Activated CD4-positive, alpha-beta T cell treated with anti-CD3 and anti-CD28 coated beads for 36 hours (primary cell): ENCODE measurements at places on chromosomes 2 and 18. TPM values are rescaled to one million over a fixed set of nuclear protein-coding genes. Genes with fewer than 3 reads are reported as not detected.
A peak's percentile ranks its signal among the peaks of the same experiment; 100 is the strongest.

DNA sequence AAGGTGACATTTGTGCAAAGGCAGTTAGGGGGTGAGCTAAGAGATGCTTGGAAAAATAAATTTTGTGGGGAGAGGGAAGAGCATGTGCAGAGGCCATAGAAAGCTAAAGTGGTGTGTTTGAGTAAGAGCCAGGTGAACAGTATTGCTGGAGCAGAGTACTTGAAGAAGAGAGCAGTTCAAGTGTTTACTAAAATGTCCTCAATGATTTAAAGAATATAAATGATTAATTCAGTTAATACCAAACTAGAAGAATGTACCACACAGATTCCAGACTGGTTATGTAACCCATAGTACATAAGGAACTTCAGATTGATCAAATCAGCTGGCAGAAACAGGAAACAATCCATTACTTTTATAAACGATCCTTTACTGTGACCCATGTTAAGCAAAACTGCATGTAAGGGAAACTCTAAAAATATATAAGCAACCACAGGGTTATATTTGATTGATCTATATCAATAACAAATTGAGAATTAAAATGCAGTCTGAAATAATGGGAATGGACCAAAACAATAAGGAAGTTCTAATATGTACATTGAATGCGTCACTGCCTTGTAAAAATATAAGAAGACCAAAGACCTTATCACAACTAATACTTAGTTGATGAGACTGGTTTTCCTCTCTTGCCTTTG is 76.9 kb downstream of the LDAH start:
- H3K27me3 ChIP-seq = no peaks in the 10 kb centered on the region
- H3K4me3 ChIP-seq = no peak overlapping the region
- no peak overlapping the region for H3K27ac ChIP-seq
- H3K4me1 ChIP-seq = no peaks in the 10 kb centered on the region
- peaks cover 36% of the 10 kb centered on the region for H3K36me3 ChIP-seq

GRCh38 chr2:102630458-102630857 is 11.1 kb downstream of the SLC9A2 start:
- DNase-seq = no peak
- H3K36me3 ChIP-seq = no peaks in the 10 kb centered on the region
- peaks cover 5% of the 10 kb centered on the region for H3K4me1 ChIP-seq
- H3K27ac ChIP-seq = no peak overlapping the region
- H3K4me3 ChIP-seq = no peak overlapping the region
- H3K27me3 ChIP-seq = peaks cover 4% of the 10 kb centered on the region

DNA sequence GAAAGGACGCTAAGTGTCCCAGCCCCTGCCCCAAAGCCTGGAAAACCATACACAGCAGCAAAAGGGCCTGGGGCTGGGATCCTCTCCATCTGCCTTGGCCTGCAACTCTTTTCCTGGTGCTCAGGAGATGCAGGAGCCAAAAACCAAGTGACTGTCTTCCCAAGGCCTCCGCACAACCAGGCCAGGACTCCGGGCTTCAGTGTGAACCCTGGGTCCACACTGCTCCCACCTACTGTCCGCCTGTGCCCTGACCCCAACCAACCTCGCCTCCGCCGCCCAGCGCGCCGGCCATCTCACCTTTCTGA is 1.1 kb downstream of the FEV start:
- H3K27me3 ChIP-seq = peaks cover 62% of the 10 kb centered on the region
- no peak overlapping the region for H3K27ac ChIP-seq
- H3K36me3 ChIP-seq = no peaks in the 10 kb centered on the region
- no peak overlapping the region for H3K4me3 ChIP-seq
- no peak for DNase-seq
- peaks cover 28% of the 10 kb centered on the region for H3K4me1 ChIP-seq

DNA sequence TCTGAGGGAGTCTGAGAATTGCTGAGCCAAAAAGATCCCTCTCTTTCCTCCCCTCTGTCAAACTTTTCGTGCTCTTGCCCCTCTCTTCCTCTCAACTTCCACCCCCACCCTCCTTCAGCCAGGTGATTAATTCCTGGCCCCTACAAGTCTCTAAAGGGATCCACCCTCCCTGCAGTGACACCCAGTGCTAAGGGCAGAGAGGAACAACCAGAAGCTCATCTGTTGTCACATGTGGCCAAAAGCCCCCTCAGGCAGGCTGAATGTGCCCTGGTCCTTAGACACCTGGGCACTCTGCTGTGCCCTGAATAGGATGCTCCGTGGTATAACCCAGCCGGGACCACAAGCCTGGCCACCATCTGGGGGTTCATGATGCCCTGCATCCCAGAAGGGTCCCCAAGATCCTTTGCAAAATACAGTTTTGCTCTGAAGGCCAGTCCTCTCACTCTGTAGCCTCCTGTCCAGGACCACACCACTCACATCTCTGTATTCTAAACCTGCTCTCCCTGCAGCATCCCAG is 234.4 kb downstream of the BCL11A start:
- no peak for DNase-seq
- no peaks in the 10 kb centered on the region for H3K36me3 ChIP-seq
- H3K4me3 ChIP-seq = no peak overlapping the region
- H3K27ac ChIP-seq = no peak overlapping the region
- H3K4me1 ChIP-seq = no peaks in the 10 kb centered on the region

DNA sequence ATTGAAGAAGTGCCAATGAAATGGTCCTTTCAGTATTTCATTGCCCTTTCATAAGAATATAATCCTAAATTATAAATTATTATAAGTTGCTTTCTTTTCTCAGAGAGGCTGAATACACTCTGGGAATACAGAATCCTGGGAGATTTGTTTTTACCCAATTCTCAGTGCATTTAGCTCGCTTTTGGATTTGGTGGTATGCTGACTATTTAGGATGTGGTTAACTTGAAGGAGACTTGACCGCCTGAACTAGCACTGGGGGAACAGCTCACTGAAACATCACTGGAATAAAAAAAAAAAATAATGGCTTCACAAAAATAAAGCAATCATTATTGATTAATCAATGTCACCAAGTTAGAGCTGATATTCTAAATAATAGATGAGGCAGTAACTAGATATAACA is 10.2 kb downstream of the TNFAIP6 start:
- no peaks in the 10 kb centered on the region for H3K36me3 ChIP-seq
- H3K4me1 ChIP-seq = no peaks in the 10 kb centered on the region
- H3K27ac ChIP-seq = no peak overlapping the region
- DNase-seq = no peak

GRCh38 chr2:137706786-137707613 is 257.3 kb upstream of the HNMT start:
- no peaks in the 10 kb centered on the region for H3K27me3 ChIP-seq
- DNase-seq = no peak
- H3K27ac ChIP-seq = no peak overlapping the region
- no peaks in the 10 kb centered on the region for H3K36me3 ChIP-seq

GRCh38 chr2:65193446-65193845 is 34.2 kb upstream of the ACTR2 start:
- H3K4me1 ChIP-seq = no peaks in the 10 kb centered on the region
- peaks cover 5% of the 10 kb centered on the region for H3K27me3 ChIP-seq
- no peak overlapping the region for H3K27ac ChIP-seq
- H3K36me3 ChIP-seq = no peaks in the 10 kb centered on the region

LYPD6B gene
- total RNA-seq = not detected

DNA sequence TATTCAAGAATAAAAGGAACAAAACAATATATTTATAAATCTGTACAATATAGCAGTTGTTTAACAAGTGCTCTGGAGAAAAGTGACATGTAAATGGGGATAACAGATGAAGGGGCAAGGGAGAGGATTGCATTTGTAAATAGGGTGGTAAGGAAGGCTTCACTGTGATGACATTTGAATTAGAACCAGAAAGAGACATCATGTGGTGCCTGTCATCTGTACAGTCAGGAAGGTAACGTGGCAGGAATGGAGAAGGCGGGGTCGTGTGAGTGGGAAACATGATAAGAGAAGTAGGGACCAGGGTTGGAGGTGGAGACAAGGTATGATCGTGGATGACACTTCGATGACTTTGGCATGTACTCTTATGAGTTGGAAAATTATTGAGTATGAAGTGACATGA is 1393.6 kb upstream of the NXPH2 start:
- no peaks in the 10 kb centered on the region for H3K36me3 ChIP-seq
- H3K27me3 ChIP-seq = no peaks in the 10 kb centered on the region
- H3K27ac ChIP-seq = no peak overlapping the region

- H3K27me3 ChIP-seq = no peaks in the 10 kb centered on the region
- peaks cover 18% of the 10 kb centered on the region for H3K4me1 ChIP-seq
- H3K4me3 ChIP-seq = no peak overlapping the region
Observed at GRCh38 chr2:241768251-241768711, 8.3 kb upstream of the GAL3ST2 start.

COBLL1 gene
- total RNA-seq = not detected

DNA sequence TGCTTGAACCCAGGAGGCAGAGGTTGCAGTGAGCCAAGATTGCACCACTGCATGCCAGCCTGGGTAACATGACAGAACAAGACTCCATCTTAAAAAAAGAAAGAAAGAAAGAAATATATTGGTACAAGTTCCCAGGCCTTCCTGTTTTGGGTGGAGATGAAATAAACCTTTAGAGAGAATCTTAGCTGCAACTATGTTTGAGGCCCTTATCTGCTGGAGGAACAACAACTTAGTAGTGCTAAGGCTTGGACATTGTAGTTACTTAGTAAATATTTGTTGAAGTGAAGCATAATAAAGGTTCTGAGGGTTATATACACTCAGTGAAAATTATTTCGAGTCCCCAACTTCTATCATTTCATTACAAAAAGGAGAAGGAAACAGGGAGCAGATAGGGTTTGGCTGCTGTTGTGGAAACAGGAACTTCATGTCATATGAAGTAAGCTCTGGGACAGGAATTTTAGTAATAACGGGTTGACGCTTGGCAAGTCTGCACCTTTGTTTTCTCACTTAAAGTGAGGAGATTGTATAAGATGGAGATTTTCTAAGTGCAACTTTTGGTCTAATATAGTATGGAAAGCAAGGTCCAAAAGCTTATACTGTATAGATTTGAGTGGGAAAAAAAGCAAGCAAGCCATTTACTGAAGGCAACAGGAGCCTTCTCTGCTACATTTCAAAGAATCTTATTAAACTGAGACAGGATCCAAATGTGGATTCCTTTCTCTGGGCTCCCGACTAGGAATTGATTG is 40.0 kb upstream of the AGPS start:
- H3K4me1 ChIP-seq = peaks cover 7% of the 10 kb centered on the region
- H3K4me3 ChIP-seq = no peak overlapping the region
- no peaks in the 10 kb centered on the region for H3K36me3 ChIP-seq
- no peak overlapping the region for H3K27ac ChIP-seq

- no peaks in the 10 kb centered on the region for H3K36me3 ChIP-seq
- H3K4me3 ChIP-seq = no peak overlapping the region
- H3K27me3 ChIP-seq = no peaks in the 10 kb centered on the region
- no peak overlapping the region for H3K27ac ChIP-seq
- no peak for DNase-seq
Observed at GRCh38 chr2:14804902-14805301, 172.4 kb downstream of the LRATD1 start.

- H3K36me3 ChIP-seq = peaks cover 18% of the 10 kb centered on the region
- peak overlapping the region; percentile 95 for H3K4me3 ChIP-seq
- H3K27me3 ChIP-seq = peaks cover 2% of the 10 kb centered on the region
- peak; percentile 67 for DNase-seq
Observed at GRCh38 chr2:86623043-86623493, 597 bp downstream of the RNF103 start.

CRYGD gene
- total RNA-seq = not detected

DNA sequence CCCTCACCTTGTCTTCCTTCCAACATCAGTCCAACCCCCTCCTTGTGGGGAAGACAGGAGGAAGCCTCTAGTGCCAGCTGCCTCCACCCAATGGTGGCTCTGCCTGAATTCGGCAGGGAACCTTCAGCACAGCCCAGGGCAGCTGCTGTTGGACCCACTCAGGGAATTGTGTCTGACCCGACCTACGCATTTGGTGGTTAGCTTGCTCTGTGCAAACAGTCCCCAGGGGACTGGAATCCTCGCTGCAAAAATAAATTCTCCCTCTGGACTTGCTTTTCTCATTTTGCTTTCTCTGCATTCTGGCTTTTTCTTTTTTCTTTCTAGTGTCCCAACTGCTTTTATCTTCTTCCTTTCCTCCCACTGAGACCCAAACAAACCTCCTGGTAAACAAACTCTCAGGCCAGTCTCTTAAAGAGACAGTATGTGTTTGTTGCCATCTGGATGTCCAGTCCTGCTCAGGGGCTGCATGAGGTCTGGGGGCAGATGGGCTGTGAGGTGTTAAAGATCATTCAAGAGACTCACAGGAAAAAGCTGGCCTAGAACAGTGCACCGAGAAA is 137.7 kb upstream of the HAAO start:
- H3K4me1 ChIP-seq = no peaks in the 10 kb centered on the region
- no peak overlapping the region for H3K4me3 ChIP-seq
- H3K27me3 ChIP-seq = no peaks in the 10 kb centered on the region
- no peak for DNase-seq

DNA sequence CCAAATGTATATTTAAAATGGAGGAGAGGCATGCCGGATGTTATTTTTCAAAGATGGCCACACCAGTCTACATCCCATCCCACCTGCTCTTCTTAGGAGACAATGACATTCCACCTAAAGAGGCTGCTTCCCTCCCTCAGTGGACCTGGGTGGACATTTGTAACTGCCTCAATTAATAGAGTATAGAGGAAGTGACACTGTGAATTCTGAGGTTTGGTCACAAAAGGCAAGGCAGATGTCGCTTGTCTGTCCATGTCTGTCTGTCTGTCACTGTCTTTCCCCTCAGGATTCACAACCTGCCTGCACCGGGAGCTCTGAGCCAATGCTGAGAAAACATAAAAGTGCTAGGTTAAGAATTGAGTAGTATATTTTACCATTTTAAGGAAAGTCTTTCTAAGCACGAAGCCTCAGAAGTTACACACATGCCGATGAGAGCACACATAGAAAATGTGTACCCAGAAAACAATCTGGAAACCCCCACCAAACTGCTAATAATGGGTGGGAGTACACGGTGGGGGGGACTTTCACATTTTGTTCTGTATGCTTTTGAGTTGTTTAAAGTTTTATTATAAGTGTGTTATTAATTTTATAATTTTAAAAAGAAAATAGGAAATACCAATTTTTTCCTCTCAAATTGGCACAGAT is 21.0 kb downstream of the MIB1 start:
- H3K4me3 ChIP-seq = no peak overlapping the region
- no peak overlapping the region for H3K27ac ChIP-seq
- H3K36me3 ChIP-seq = peaks cover 12% of the 10 kb centered on the region
- no peaks in the 10 kb centered on the region for H3K27me3 ChIP-seq

GRCh38 chr2:240437861-240438809 is 2.7 kb downstream of the GPC1 start:
- H3K36me3 ChIP-seq = no peaks in the 10 kb centered on the region
- H3K27me3 ChIP-seq = peaks cover 13% of the 10 kb centered on the region
- H3K27ac ChIP-seq = no peak overlapping the region
- H3K4me1 ChIP-seq = peaks cover 12% of the 10 kb centered on the region

ACYP2 gene
- 6.0 TPM for total RNA-seq

- H3K27ac ChIP-seq = no peak overlapping the region
- H3K36me3 ChIP-seq = peaks cover 35% of the 10 kb centered on the region
- no peaks in the 10 kb centered on the region for H3K27me3 ChIP-seq
Observed at GRCh38 chr2:47013383-47013782, 97.8 kb upstream of the MCFD2 start.

ATAD2B gene
- total RNA-seq = 12.7 TPM
